ENCODE measurements at places on chromosomes 1 and 21.

DNA sequence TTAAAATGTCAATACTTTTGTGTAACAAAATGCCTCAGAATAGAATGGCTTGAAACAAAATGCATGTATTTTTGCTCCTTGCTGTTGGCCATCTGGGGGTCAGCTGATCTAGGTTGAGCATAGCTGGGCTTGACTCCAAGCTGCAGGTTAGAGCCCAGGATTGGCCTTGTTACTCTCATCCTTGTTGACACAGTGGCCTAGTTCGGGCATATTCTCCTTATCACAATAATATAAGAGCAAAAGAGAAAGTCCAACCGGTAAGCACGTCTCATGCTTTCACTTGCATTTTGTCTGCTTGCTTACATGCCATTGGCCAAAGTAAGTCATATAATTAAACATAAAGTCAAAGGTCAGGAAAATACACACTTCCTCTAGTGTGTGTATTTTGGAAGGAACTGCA, 456.2 kb downstream of the KCNT2 start:
- no peak for DNase-seq

GRCh38 chr1:198601936-198602889, 36.6 kb upstream of the PTPRC start:
- no peak for DNase-seq

- DNase-seq: peak; percentile 44
Observed at GRCh38 chr1:209647156-209647555, 5.1 kb downstream of the LAMB3 start.

DNA sequence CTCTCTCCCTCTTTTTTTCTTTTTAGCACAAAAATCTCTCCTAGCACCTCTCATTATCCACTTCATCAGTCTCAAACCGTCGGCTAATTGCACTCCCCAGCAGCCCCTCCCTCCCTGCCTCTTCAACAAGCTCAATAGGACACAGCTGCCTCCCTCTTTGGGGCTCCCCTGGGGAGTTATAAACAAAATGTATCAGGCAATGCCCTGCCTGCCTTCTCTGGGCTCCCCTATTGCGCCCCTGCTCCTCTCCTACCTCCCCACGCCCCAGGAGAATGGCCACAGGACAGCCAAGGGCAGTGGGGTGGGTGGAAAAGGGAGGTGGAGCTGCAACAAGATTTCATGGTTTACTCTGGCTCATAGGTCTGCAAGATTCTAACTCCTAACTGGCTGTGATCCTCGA, 147.1 kb upstream of the GRIK3 start:
- no peak for DNase-seq

- no peak for DNase-seq
Observed at GRCh38 chr1:35576061-35576765, 3.1 kb downstream of the TFAP2E start.

DNA sequence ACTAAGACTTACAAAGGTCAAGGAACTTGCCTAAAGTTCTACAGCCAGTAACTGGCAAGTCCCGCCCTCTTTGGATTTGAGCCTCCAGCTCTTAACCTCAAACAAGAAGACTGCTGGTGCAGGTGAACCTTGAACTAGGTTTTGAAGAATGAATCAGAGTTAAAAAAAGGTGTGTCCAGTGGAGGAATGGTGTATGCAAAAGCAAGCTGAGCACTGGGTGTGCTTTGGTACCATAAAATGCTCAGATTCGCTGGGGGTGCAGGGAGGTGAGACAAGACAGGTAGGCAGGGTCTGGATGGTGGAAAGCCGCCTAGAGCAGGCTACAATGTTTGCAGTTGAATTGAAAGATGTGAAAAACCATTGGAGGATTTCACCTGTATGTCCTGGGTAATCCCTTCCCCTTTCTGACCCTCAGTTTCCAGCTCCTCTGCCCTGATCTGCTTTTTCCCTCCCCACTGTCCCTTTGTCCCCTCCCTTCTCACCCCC, 39.8 kb downstream of the FOXD2 start:
- no peak for DNase-seq

DNA sequence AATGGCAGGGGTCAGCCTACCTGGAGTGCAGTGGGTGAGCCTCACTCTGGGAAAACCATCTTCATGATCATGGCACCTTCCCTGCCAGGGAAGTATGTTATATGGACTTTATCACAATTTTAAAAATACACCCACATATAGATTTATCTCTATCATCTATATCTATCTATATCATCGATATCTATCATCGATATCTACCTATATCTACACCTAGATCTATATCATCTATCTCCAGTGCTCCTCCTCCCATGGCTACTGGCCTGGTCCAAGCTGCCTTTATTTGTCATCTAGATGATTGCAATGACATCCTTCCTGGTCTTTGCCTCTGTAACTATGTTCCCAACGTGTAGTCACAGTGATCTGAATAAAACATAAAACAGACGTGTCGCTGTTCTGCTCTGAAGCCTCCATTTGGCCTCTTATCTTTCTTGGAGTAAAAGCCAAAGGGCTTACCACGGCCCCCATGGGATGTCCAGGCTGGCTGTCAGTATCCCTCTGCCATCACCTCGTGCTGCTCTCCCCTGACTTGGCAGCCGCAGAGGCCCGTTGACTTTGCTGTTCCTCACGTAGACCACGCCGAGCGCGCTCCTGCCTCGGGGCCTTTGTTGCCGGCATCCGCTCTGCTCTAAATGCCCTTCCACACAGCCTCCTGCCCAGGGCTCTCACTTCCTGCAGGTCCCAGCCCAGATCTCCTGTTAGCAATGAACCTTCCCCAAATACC, 20.6 kb upstream of the KIF26B start:
- no peak for DNase-seq

GRCh38 chr21:32570456-32570855, 14.9 kb downstream of the TCP10L start:
- no peak for DNase-seq

DNA sequence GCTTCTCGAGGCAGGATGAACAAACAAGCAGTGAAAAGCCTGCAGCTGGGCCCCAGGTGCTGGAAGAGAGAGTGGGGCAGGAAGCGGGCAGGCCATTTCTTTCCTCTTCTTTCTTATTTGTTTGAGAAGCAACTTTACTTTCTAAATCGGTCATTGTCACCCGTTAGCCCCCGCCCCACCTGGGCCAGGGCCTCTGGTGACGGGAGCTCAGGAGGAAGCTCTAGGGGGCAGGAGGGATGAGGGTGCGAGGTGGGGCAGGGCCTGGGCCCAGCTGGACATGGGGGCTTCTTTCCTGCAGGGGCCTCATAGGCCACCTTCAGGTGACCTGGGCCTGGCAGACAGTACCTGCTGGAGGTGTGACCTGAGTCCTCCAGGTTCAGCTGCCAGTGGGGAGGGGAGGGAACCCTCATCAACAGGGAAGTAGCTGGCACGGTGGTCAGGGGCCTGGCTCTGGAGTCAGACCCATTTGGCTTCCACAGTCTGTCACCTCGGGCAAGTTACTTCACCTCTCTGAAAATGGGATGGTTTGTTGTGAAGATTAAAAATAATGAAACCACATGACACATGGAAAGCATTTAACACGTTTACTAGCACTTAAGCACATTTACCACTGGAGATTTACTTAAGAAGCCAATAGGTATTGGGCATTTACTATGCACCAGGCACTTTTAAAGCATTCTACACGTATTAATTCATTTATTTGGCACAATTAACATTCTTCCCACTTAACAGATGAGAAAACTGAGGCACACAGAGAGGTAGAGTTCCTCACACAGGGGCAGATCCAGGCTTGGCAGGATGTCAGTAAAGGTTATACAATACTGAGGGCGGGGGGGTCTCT, 54.1 kb upstream of the ID3 start:
- no peak for DNase-seq

- DNase-seq: no peak
Observed at GRCh38 chr1:185080422-185080821, 35.1 kb downstream of the RNF2 start.

DNA sequence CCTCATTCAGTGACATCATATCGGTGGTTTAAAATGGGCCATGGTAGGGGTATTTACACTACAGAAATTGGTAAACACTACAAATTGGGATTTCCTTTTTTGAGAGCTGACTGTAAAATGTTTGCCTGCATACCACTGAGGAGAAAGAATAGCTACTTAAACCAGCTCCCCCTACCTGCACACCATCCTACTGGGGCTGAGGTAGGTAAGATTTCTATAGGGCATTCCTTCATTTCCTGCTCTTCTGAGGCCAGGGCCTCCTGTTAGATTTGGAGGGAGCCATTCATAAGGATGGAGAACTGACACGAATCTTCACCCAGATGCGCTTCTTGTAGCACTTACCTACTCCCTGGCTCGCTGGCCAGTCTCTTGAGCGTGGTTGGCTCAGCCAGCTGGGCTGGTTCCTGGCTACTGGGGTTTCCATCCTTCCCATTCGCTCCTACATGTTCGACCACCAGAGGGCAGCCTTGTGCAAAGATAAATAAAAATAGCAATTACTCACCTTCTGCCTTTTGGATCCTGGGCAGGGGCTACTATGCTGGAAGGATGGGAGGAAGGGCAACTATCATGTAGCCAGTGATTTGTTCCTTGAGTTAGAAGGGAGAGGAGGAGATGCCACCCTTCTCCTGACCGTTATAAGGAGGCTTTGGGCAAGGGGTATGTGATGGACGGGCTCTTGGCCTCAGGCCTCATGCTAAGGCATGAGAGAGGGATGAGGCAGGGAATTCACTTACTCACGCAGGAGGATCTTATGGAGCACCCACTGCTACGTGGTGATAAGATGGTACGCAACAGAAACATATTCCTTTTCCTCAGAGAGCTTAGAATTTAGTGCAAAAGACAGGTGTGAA, 10.7 kb downstream of the OPTC start:
- no peak for DNase-seq

- no peak for DNase-seq
Observed at GRCh38 chr1:95728841-95729240, 494.8 kb downstream of the RWDD3 start.

- DNase-seq: peak; percentile 44
Observed at GRCh38 chr1:162019006-162019405, 4.7 kb downstream of the OLFML2B start.

- no peak for DNase-seq
Observed at GRCh38 chr1:99279525-99279924, 15.2 kb downstream of the PLPPR4 start.

All from foreskin keratinocyte (primary cell).